IPS DF 6.9 (cell line): ENCODE measurements at places on chromosomes 6 and 20.

GRCh38 chr6:137873273-137873762, 6.3 kb downstream of the TNFAIP3 start:
- DNase-seq = no peak

DNA sequence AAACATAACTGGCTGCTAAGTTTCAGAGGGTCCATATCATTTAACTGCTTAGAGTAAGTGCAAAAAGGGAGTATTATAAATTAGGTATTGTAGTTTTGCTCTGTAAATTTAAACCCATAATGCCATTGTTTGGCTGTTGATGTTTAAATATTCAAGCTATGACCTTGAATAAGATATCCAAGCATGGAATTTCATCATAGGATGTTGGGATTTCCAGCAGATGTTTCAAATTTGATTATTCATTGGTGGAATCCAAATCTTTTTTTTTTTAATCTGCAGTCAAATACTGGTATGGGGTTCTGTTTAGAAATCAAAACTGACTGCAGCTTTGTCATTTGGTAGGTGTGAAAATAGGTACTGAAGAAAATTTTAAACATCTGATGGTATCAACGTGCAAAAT, 161.0 kb downstream of the KHDC1L start:
- DNase-seq = no peak

- no peak for DNase-seq
Observed at GRCh38 chr6:106279179-106279578, 46.4 kb downstream of the ATG5 start.

DNA sequence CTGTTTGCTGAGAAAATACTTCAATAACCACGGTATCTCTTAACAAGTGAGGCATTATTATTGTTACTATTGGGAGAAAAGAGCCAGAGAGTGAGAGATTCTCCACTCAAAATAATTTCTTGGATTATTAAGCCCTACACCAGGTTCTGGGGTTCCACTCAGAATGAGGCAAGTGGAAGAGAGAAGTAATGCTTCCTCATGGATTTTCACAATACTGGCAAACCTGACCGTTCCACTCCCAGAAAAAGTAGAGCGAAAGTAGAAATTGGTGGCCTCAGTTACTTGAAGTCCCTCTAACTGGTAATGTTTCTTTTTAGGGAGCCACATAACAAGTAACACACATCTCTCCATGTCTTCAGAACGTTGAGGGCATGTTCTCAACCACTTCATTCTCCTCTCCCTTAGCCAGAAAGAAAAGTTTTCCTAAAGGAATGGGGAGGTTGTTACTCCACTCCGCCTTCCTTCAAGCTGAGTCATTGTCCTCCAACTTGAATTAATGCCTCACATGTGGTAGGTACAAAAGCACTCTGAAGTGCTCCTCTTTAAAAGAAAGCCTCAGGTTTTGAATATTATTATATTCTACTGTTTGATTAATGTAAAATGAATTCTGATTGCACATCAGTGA, 1.9 kb downstream of the BAG2 start:
- DNase-seq = no peak

DNA sequence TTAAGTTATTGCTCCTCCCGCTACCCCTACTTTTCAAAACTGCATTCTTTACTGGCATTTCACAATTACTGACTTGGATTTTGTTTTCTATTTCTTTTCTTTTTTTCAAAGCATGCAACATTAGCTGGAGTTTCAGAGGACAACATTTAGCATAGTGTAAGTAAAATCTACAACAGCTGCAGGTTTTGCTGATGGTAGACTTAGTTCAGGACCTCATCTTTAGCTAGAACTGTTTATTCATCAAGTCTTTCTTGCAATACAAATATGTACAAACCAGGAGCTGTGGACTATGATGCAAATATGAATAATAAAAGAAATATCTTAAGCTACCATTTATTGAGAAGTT, 728 bp upstream of the CEP162 start:
- no peak for DNase-seq

GRCh38 chr20:36873498-36874189, 2.3 kb upstream of the TLDC2 start:
- no peak for DNase-seq
